IMR-90 (cell line): ENCODE measurements at places on chromosomes 12 and 14. TPM values are rescaled to one million over a fixed set of nuclear protein-coding genes. Genes with fewer than 3 reads are reported as not detected.

PSMC6 gene
- polyA plus RNA-seq, result 61.3 and 85.4 TPM in 2 replicates

SUPT16H gene
- polyA plus RNA-seq, result 38.5 and 50.6 TPM in 2 replicates

ARHGAP9 gene
- polyA plus RNA-seq, result 0.65 and 0.79 TPM in 2 replicates

RERG gene
- polyA plus RNA-seq, result not detected in 2 replicates

SLC10A1 gene
- polyA plus RNA-seq, result 0.03 TPM in 1 of 2 replicates, not detected in the other

CLEC4D gene
- polyA plus RNA-seq, result not detected in 2 replicates

SERPINA10 gene
- polyA plus RNA-seq, result not detected in 2 replicates

OTX2 gene
- polyA plus RNA-seq, result not detected in 2 replicates

PRICKLE1 gene
- polyA plus RNA-seq, result 20.4 and 21.7 TPM in 2 replicates

CLEC4C gene
- polyA plus RNA-seq, result not detected in 2 replicates

AICDA gene
- polyA plus RNA-seq, result not detected in 2 replicates

MYO1H gene
- not detected in 2 replicates for polyA plus RNA-seq

FGD4 gene
- 2.1 TPM in 2 replicates for polyA plus RNA-seq

RDH11 gene
- polyA plus RNA-seq, result 71.6 and 77.3 TPM in 2 replicates

LRRC43 gene
- 0.19 and 0.26 TPM in 2 replicates for polyA plus RNA-seq

GRCh38 chr12:124835656-124836410, 27.8 kb downstream of the SCARB1 start:
- no peak for DNase-seq

DNA sequence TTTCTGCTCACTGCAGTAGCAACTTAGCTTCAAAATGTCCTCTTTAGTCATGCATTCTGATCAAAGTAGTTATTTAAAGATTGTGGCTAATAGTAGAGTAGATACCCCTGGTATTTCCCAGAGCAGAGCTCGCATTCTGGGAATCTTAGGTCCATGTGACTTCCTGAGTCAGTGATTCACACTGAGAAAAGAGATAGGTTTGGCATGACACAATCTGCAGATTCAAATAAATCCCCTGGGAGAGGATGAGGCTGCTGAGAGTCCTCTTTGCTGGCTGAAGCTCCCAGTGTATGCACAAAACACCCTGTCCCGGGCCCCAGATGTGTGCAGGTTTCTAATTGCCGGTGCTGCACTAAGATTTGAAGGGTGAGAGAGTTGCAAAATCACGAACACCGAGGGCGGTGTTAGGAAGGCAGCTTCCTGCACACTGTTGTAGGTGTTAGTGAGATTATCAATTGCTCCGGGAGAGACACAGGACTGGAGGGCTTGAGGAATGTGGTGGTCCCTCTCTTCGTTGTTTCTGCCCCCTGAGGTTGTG, 233.2 kb downstream of the NRXN3 start:
- DNase-seq, result no peak

GRCh38 chr12:67356380-67356774, 87.2 kb downstream of the CAND1 start:
- no peak for DNase-seq

- no peak for DNase-seq
Observed at GRCh38 chr12:41510470-41510869, 322.4 kb downstream of the PDZRN4 start.

- DNase-seq, result no peak
Observed at GRCh38 chr14:35222872-35223466, 69.2 kb upstream of the PSMA6 start.

- DNase-seq, result no peak
Observed at GRCh38 chr14:23110579-23111365, 6.0 kb upstream of the CIROP start.

DNA sequence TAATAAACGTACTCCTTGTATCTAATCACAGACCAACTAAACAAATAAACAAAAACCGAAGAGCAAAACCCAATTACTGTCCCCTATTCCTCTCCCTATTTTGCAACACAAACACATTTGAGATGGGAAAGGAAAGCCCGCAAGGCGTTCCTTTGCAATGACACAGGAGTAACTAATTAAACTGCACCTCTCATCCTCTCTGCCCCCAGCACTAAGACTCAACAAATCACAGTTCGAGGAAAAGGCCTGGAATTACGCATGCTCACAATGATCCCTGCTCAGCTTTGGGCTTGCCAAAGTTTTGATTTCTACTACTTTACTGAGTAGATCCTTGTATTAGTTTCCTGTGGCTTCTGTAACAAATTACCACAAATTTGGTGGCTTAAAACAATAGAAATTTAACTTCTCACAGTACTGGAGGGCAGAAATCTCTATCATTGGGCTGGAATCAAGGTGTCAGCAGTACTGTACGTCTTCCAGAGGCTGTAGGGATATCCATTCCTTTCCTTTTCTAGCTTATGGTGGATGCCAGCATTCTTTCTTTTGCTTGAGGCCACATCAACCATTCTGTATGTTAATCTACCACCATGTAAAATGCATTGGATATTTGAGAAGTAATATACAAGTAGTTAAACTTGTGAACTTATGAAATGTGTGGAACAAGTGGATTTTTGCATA, 123.0 kb downstream of the NAV3 start:
- DNase-seq, result no peak

- no peak for DNase-seq
Observed at GRCh38 chr12:52404951-52405350, 1.2 kb downstream of the KRT82 start.

GRCh38 chr14:73771848-73772638, 57.9 kb upstream of the PNMA1 start:
- DNase-seq, result peak; percentile 86

GRCh38 chr12:126358806-126359205, 1293.6 kb downstream of the AACS start:
- no peak for DNase-seq

GRCh38 chr14:73778736-73779135, 64.6 kb upstream of the PNMA1 start:
- DNase-seq, result no peak

DNA sequence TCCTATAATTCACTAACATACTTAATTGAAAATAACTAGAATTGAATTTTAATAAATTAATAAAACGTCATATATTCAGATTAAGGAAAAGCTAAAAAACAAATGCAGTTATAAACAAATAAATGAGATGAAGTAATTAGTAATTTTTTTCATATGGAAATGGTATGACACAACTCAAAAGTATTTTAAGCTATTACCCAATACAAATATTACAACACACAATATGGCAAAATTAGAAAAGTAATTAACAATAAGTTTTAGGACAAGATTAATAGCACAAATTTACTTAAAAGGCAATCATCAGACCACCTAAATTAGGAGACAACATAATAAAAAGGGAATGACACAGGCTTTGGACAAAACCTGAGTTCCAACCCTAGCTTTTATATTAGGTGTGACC, 81.7 kb downstream of the EEA1 start:
- no peak for DNase-seq

GRCh38 chr12:6542209-6543009, 8.1 kb downstream of the GAPDH start:
- no peak for DNase-seq

GRCh38 chr12:95870897-95871296, 12.1 kb downstream of the SNRPF start:
- DNase-seq, result no peak

DNA sequence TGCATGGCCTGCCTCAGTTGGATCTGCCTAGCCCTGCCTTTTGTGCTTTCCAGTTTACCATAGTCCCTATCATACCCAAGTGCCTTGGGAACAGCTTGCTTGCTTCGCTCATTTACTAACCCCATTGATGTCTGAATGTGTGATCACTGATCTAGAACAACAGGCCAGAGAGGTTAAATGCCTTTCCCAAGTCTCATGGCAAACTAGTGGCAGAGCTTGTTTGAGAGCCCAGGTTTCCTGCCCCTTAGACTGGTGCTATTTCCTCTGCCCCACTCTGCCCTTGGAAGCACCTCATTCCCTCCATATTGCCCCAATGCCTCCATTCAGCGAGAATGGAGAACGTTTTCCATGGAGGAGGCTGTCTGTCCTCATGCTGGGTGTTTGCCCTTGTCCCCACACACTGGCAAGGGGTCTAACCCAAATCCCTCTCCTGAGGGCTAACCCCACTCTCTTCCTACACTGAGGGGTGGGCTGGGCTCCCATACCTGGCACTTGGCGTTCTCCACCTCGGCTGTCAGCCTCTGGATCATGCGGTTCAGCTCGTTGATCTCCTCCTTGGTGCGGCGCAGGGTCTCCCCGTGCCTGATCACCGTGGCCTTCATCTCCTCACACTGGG, 19.8 kb downstream of the KRT7 start:
- no peak for DNase-seq

- no peak for DNase-seq
Observed at GRCh38 chr12:52091061-52091460, 11.6 kb downstream of the SMIM41 start.

- DNase-seq, result peak; percentile 58
Observed at GRCh38 chr14:68637106-68638021, 155.5 kb downstream of the ZFP36L1 start.

- DNase-seq, result no peak
Observed at GRCh38 chr12:129873111-129873832, 30.6 kb downstream of the TMEM132D start.

GRCh38 chr14:31024577-31025366, 677 bp upstream of the AP4S1 start:
- peak; percentile 41 for DNase-seq

GRCh38 chr12:1628666-1629337, at the start of gene WNT5B:
WNT5B (plus strand) TSS chr12:1629231; CDS start chr12:1631355, 2,124 bp downstream.
- no peak for DNase-seq

- DNase-seq, result no peak
Observed at GRCh38 chr14:24904533-24904932, 145.4 kb downstream of the STXBP6 start.

- no peak for DNase-seq
Observed at GRCh38 chr14:104316121-104316722, 177.8 kb downstream of the KIF26A start.

DNA sequence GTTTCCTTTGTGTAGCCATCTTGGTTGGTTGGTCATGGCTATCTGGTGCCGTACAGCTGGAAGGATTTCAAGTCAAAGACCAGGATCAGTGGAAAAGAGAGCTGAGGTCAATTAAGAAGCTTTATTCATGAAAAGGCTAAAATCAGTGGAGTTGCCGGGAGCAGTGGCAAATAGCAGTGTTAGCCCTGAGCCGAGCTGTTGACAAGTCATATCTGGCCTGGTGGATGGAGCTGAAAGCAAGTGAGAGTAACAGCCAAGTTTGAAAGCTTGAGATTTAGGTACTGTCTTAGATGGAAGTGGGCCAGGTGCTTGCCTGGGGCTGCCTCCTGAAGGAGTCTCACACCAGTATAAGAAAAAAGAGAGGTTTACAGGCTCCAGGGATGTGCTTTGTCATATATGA, 9.0 kb downstream of the BATF start:
- no peak for DNase-seq

- no peak for DNase-seq
Observed at GRCh38 chr12:101826766-101827368, 3.9 kb downstream of the GNPTAB start.

GRCh38 chr12:59115526-59115925, 195.2 kb upstream of the LRIG3 start:
- DNase-seq, result peak; percentile 52

- DNase-seq, result no peak
Observed at GRCh38 chr12:85831327-85831990, 4.8 kb downstream of the RASSF9 start.

DNA sequence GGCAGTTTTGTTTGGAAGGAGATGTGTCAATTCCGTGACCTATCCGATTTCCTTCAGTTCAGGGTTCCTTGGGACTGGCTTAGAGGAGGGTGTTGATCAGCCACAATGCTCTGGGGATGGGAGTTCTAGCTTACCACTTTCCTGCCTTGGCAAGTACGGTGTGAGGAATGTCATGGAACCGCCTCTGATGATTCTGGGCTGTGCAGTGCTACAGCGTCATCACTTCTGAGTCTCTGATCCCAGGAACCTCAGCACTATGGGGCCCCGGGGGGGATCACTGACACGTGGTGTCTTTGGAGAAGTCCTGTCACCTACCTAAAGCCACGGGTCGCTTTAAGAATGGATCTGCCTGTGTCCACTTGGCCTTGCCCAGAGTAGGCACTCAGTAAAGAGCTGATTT, 271.5 kb upstream of the FKBP4 start:
- DNase-seq, result no peak

DNA sequence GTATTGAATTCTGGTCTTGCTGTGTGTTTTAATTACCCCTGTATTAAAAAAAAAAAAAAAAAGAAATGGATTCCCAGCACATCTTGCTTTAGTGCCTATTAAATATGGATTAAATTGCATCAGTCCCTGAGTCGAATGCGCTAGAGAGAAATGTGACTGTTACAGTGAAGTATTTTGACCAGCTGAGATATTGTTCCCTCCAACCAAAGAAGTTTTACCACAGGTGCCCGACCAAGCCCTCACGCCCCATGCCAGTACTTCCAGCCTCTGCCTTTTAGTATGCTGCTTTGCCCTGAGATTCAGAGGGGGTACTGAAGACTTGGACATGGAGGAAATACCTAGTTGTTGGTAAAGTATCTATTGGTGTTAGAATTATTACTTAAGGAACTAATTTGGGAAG, 159.7 kb downstream of the TTLL5 start:
- DNase-seq, result no peak

DNA sequence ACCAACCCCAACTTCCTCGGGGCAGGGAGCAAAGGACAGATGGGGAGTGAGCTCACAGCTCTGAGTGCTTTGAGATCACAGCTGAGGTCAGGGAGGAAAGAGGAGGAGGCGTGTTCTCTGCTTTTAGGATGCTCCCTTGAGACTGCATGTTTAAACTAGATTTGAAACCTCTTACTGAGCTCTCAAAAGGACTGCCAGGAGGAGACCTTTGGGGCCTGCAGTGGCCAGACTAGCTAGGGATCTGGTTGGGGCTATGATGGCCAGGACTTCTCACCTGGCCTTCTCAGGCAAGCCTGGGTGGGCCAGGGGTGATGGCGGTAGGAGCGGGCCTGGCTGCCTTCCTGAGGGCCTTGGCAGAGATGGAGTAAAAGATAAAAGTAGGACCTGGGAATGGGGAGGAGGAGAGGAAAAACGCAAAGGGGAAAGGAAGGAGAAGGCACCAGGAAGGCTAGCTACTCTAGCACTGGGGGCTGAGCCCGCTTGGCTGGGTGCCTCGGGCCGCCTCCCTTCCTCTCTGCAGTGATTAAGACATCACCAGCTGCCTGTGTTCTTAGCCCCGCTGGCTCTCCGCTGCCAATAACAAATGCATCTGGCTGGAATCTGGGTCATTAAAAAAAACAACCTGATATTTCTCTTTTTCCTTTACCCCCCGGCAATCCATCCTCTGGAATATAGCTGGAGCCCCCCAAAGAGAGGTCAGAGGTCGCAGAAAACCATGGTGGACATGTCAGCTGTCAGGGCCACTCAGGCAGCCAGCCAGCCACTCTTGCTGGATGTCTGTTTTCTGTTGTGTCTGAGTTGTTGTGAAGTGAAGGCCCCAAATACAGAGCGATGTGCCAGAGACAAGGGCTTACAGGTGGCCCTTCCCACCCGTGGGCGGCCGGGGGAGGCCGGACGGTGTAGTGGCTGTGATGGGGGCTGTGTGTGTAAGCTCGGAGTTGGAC, 141.3 kb downstream of the TSPAN9 start:
- DNase-seq, result peak; percentile 78

DNA sequence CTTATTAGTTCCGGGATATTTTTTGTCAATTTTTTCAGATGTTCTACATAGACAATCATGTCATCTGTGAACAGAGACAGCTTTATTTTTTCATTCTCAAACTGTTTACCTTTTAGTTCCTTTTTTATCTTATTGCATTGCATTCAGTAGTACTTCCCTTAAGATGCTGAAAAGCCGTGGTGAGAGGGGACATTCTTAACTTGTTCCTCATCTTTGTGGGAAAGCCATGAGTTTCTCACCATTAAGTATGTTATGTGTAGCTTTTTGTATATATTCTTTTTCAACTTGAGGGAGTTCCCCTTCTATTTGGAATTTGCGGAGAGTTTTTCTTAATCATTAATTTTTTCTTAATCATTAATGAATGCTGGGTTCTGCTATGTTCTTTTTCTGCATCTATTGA, 1727.1 kb upstream of the SEL1L start:
- peak; percentile 71 for DNase-seq
